GM12865 (cell line): ENCODE measurements at places on chromosomes 5 and 9.

DNA sequence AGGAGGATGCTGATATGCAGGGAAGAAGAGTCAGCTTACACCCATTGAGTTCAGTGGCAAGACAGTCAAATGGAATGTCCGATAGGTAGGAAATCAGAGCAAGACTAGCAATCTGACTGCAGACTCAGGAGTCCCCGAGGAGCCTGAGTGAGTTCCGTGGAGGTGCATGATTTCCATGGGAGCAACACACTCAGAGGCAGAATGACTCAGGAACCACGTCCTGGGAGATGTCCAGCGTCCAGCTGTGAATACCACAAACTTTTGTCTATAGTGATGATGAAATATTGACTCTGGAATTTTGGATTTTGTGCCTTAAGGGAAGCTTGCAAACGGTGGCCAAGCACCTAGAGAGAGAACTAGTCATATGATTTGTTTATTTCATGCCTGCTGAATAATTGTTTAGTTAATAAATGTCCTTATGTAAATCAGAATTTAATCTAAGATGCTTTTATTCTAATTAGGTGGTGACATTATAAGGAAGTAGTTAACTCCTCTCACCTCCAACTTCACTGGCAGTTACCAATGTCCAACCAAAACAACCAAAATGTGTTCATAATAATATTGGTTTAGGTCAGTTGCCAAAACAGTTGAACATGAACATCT is 100.4 kb downstream of the PDE4D start:
- DNase-seq = no peak

DNA sequence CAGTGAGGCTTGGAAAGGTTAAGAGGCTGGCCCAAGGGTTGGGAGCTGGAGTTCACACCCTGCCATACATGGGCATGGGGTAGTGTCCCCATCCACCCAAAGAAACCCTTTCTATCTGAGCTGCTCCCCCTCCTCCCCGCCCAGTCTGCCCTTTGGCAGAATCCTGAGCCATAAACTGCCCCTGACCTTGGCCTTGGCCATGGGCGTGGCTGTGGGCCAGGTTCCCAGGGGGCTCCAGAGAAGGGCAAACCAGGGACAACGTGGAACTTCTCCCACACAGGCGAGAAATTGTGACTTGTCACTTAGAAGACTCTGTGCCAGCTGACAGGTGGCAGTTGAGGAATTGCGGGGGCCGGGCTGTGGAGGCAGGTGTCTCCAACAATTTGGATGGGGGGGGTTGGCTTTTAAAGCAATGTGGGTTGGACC is 4.8 kb downstream of the FAM78A start:
- no peak for DNase-seq

DNA sequence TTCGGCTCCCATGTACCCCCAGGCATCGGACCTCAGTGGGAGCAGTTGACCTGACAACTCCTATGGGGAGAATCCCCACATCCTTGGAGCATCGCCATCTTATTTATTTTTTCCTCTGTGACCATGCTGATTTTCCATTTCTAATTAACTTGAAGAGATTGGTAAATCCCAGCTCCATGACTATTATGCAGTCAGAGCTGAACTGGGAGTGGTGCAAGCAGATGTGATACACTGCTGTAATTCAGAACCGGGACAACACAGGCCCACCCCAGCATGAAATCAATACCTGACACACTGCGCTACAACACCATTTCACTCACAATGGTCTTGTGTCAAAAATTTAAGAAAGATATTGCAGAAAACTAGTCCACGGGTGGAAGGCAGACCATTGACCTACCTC is 1.0 kb upstream of the TRPM3 start:
- no peak for DNase-seq

DNA sequence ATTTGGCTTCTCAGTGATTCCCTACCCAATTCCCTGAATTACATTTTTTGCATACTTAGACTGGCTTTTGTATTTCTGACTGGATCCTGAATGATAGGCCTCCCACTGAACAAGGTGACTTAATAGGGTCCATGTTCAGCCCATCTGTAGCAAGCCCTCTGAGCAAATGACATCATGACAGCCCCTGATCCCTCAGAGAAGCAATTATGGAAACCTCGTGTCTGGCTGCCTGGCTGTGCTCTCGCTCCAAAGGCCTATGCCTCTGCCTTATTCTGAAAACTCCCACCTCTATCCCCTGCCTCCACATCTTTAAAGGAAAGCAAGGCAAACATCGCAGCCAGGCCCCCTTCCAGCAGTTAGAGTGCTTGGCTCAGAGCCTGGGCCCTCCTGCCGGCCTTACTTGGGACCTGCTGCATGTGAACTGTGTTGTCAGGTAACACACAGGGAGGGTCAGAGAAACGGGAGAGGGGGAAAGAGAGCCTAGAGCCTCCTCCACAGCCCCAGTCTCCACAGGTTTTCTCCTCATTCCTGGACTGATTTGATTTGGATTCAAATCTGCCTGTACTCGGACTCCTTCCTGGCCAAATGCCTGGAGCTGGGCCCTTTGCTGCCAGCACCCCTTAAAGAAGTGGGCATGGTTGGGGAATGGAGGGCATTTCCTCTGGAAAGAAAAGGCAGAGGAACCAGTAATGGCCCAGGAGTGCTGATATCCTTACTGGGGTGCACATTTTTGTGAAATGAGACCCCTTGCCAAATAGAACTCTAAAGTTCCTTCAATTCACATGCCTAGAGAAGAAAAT is 3.8 kb downstream of the DCANP1 start:
- no peak for DNase-seq

- DNase-seq = no peak
Measured at GRCh38 chr5:22754155-22754554, 99.0 kb downstream of the CDH12 start.

- no peak for DNase-seq
Measured at GRCh38 chr5:76532052-76532451, 91.2 kb downstream of the F2RL2 start.

DNA sequence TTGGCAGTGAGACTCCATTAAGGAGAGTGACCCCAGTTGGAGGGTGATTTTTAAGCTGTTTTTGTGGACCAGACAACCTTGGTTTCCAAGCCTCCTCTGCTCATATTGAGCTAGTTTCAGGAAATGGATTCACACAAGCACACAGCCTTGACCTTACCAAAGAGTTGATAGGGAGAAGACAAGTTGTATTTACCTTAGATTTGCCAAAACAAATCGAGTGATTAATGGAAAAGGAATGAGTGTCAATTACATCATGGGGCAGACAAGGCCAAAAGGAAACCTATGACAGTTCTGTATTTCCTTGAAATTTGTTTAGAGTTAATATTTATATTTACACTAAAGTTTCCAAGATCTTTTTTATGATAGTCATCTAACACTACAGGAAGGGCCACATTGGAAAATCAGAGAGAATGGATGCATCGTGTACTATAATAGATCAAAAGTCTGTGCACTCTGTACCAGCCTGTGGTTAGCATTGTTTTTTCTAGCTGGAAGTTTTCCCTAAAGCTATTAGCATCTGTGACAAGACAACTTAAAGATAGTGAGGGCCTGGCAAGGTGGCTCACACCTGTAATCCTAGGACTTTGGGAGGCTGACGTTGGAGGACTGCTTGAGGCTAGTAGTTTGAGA is 86.0 kb upstream of the FER start:
- no peak for DNase-seq

DNA sequence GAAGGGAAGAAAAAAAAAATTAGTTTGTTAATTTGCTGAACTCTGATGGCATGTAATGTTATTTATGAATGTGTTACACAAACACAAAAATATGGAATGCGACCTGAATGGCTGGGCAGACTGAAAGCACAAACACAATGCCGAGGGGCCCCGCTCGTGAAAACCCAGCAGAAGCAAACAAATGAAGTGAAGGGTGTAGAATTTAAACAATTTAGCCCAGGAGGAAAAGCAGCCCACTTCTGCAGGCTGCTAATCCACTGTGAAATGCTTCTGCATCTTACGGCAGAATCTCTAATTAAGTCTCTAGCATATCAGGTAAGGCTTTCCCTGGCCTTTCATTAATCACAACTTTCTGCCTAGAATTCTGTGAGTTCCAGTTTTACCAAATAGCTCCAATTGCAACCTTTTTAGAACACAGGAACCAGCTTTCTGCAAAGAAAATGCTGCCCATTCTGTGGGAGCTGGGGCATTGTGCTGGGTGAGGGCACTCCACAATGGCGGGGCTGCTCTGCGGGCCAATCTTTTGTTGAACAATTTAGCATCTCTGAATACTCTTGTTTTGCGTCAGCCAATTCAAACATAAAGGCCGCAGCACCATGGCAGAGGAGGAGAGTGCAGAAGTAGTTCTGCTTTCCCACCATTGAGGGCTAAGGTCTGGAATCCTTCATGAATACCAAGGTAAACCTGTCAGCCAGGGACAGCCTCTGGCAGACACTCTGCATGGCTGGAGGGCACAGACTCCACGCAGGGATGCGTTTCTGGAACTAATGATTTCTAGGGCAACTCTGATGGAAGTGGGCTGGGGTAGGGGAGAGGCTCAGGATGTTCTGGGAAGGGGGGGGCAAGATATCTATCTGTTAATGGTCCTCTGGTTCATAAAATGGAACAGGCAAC is 66.4 kb downstream of the PTCH1 start:
- no peak for DNase-seq

DNA sequence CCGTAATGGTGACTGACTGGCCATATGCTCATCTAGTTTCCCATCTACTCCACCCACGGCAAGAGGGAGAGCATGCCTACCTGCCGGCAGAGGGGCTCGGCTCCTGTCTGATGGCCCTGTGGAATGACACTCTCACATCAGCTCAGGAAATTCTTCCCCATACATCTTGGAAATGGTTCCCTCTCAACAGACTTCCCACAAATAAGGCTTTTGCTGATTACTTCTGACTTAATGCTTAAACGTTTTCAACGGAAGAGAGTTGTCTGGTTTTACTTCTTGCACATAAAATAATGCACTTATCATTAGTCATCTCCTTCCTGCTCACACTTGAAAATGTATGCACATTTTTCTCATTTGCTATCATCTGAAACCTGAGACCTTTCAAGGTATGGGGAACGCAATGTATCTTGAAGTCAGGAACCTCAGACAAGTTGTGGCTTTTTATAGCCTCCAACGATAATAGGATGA is 129.5 kb downstream of the TTLL11 start:
- no peak for DNase-seq

GRCh38 chr5:122741681-122742080 is 33.2 kb upstream of the SNX2 start:
- no peak for DNase-seq

DNA sequence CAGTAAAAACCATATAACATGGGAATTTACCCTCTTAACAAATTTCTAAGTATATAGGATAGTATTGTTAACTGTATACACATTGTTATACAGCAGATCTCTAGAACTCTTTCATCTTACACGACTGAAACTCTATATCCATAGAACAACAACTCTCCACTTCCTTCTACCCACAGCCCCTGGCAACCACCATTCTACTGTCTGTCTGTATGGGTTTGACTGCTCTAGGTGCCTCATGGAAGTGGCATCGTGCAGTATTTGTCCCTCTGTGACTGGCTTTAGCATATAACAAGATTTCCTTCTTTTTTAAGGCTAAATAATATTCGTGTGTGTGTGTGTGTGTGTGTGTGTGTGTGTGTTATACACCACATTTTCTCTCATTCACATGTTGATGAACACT is 100.7 kb downstream of the ZNF462 start:
- no peak for DNase-seq

- DNase-seq = no peak
Measured at GRCh38 chr5:72651779-72652178, 144.6 kb upstream of the ZNF366 start.

DNA sequence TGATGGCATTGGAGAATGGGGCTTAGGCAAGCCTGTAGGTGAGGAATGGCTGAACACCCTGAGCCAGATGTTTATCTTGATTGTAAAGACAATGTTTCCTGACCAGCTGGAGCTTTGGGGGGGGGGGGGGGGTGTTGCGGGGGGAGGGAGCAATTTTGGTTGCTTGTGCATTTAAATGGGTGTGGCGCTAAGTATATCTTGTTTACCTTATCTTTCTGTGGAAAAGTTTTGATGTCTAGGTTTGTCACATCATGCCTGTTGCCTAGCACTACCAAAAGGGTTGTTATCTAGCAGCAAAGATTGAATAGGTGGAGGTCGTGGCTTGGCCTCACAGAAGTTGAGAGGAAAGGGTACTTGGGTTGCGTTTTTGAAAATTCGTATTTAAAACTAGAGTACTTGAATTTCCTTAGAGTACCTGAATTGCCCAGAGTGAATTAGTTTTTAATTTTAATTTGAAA is 1.3 kb downstream of the SMAD5 start:
- no peak for DNase-seq
